ENCODE measurements at places on chromosomes 6 and 20.

DNA sequence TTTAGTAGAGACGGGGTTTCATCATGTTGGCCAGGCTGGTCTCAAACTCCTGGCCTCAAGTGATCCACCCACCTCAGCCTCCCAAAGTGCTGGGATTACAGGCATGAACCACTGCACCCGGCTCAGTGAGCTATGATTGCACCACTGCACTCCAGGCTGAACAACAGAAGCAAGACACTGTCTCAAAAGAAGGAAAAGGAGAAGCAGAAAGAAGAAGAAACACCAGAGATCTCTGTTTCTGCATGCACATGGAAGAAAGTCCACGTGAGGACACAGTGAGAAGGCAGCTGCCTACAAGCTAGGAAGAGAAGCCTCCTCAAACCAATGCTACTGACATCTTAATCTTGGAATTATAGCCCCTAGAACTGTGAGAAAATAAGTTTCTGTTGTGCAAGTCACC is 16.0 kb downstream of the ECT2L start:
- no peak for DNase-seq

GRCh38 chr6:43942011-43942442 is 172.0 kb downstream of the VEGFA start:
- no peak for DNase-seq

DNA sequence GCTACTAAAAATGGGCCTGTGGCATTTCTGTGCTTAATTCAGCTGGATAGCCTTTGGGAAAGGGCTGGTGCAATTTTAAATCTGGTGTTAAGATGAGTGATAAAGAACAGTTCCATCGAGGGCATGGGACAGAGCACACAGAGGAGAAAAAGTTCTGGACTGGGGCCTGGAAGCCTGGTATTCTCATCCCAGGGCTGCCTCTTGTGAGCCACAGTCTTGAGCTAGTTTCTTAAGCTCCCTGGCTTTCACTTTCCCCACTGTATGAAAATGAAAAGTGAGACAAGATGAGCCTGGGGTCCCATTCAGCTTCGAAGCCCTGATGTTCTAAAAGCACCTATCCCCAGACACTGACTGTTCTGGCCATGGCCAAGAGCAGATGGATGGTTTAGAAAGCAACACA is 14.3 kb upstream of the LAMA4 start:
- no peak for DNase-seq

DNA sequence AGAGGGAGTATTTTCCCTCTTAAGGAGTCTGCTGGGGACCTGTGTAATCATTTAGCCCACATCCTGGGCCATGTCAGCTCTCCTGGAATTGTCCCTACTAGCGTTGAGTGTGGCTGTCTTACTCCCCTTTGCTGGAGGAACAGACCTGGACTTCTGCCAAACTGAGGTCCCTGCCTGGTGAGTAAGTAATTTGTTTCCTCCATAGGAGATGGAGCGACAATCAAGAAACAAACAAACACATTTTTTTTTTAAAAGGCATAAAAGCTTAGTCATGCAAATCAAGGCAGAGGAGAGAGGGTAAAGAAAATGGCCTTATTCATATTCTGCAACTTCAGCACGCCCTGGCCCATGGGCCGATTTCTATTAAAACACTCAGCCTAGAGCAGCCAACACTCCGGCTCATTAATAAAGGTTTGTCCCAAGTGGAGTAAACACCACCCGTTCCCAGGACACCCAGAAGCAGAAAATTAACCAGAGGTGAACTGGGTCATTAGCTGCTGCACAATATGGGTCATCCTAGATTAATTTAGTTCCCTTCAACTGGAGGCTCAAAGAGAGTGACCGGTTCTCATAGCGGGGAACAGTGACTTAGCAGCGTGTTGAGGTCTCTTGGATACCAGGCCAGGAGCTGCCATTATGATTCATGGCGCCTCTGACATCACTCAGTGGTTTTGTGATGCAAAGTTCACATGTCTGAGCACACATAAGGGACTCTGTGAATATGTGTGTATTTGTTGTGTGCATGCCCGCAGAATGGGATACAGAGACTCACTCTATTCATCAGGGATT is 165.0 kb upstream of the SULF2 start:
- DNase-seq = no peak

- DNase-seq = no peak
Observed at GRCh38 chr20:63463400-63464288, 8.8 kb downstream of the KCNQ2 start.

- no peak for DNase-seq
Observed at GRCh38 chr6:17957904-17958620, 29.4 kb downstream of the KIF13A start.

DNA sequence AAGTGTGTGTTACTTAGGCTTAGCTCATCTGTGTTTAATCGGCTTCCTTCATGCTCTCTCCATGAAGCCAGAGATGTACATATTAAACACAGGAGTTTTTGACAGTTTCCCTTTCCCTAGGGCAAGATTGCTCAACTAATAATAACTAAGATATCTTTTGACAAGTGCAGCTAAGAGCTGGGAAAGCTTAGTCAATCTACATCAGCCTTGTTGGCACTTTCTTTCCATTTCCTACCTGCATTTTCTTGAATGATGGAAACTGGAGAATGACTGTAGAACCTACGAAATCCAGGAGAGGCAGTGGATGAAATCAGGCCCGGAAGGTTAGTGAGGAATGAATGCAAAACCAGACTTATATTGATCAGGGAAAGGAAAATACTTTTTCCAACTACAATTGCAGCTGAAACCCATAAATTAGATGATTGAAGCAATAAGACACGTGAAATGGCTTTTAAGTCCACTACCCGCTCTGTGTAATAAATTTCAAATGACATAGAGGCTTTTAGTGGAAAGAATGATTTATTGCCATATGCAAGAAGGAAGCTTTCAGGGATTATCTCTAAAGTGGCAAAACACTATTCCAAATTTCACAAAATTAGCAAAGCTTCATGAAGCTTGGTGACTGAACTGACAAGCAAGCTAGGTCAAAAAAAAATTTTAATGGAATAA is 237.2 kb upstream of the ID4 start:
- no peak for DNase-seq

DNA sequence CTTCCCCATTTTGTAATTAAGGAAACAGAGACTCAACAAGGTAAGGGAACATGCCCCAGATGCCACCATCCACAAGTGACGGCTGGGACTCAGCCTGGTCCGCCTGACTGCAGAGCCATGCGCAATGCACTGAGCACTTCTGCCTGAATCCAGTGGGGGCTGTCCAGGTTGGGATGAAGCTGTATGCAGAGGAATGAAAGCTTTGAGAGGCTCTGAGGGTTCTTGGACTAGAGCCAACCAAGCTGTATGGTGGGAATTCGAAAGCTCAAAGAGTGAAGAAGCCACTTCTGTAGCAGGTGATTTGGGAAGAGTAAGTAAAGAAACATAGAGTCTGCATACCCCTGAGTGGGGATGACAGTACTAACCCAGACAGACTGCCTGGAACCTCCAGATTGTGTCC is 127.6 kb upstream of the AKAP12 start:
- DNase-seq = no peak

DNA sequence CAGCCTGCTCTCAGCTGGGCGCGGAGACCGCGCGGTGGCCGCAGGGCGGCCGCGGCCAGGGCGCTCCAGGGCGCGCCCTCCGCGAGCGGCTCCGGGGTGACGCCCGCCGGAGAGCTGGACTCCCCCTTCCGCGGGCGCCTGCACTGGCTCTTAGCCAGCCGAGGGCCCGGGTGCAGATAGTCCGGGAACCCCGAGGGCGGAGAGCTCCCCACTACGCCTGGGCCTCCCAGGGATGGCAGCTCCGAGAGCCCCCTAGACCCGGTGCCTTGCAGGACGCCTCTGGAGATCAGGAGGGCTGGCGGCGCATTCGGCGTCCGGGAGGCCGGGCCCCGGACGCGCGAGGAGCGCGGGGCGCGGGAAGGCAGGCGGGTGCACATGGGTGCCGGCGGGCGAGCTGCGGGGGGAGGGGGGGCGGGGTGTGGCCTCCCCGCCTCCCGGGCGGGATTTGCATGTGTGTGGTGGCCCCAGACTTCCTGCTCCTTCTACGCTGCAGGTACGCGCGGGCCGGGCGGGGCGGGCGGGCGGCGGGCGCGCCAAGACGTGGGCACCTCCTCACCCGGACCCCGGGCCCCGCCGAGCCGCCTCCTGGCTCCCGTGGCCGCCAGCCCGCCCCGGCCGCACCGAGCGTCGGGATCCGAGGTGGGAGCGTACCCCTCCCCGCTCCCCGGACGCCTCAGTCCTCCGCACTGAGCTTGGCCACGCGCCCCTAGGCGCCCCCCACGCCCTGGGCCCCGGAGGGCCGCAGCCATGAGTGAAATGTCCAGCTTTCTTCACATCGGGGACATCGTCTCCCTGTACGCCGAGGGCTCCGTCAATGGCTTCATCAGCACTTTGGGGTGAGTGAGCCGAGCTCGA is at the start of gene ITPR3:
Gene ITPR3, plus strand, starts transcription at position 467 of the 855 bp plus-strand sequence. Its CDS starts 281 bp downstream, at position 748.
- DNase-seq = no peak

DNA sequence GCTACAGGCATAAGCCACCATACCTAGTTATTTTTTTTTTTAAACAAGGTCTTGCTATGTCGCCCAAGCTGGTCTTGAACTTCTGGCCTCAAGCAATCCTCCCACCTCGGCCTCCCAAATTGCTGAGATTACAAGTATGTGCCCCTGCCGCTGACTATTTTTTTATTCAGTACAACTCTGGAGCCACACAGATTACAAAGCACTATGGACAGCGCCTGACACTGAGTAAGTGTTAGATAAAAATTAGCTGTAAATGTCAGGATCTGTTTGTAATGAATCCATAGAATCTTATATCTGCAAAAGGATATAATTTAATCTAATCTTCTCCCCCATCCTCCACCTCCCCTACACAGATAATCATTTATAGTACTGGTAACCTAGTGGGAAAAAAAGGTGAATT is 15.3 kb upstream of the COL12A1 start:
- DNase-seq = no peak

- DNase-seq = no peak
Observed at GRCh38 chr6:17866876-17867444, 120.5 kb downstream of the KIF13A start.

DNA sequence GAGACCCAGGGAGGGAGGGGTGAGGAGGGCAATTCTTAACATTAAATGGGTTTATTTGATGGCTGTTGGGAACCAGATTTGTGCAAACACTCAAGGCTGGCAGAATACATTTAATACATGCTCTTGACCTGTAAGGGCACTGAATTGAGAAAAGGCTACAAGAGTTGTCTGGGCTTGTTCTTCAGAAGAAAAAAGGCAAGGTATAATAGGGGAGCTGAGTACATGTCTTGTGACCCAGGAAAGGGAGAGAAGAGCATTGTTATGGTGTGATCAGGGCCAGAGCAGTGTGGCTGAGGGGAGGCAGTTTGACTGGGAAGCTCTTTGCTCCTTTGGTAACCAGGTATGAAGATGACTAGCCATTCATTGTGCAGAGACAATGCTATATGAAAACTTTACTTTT is 18.9 kb downstream of the KLHL31 start:
- no peak for DNase-seq

DNA sequence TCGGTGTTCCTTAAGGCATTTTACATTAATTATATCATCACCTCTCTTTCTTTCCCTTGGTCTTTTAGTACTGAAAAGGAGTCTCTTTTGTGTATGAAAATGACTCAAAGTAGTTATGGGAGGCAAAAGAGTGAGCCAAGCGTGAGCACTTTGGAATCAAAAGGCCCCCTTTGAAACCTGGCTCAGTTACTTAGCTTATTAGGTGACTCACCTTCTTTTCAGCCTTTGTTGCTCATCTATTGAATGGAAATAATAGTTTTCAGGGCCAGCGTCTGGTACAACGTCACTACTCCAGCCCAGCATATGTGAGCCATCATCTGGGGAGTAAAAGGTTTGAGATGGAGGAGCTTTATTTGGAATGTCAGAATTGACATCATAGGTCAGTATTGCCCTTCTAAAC is 147.4 kb upstream of the SCGN start:
- DNase-seq = peak; percentile 77

- peak; percentile 78 for DNase-seq
Observed at GRCh38 chr6:131765081-131765803, 42.6 kb upstream of the ENPP1 start.

DNA sequence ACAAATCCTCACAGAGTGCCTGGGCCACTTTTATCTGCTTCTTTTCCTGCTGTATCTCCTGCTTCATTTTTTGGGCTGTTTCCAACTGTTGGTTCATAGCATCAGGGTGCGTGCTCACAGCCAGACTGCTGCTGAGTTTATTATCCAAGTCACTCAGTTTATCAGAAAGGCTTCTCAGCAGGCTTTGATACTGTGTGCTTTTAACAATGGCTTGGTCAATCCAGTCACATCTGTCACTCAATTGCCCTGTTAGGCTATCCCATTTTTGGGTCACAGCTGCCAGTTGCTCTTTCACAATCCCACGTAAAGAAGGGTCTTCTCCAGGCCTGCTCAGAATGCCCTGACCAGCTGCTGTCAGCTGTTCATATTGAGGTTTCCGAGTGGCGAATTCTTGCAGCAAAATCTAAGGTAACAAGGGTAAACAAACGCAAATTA is 87.2 kb downstream of the DST start:
- no peak for DNase-seq

GRCh38 chr6:128519931-128520435 is 416 bp downstream of the PTPRK start:
- DNase-seq = no peak

DNA sequence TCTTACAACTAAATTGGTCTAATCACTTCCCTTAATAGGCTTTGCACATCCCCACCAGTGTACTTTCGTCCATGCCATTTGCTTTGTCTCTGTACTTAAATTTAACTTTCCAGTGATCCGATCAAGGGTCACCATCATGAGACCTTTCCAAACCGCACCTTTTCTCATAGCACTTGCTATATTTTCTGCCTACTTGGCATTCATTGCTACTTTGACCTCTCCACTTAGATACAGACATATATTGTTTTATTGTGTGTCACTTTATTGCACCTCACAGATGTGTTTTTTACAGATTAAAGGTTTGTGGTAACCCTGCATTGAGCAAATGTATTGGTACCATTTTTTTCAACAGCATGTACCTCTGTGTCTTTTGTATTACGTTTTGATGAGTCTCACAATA is 14.8 kb downstream of the SUMO4 start:
- DNase-seq = no peak

DNA sequence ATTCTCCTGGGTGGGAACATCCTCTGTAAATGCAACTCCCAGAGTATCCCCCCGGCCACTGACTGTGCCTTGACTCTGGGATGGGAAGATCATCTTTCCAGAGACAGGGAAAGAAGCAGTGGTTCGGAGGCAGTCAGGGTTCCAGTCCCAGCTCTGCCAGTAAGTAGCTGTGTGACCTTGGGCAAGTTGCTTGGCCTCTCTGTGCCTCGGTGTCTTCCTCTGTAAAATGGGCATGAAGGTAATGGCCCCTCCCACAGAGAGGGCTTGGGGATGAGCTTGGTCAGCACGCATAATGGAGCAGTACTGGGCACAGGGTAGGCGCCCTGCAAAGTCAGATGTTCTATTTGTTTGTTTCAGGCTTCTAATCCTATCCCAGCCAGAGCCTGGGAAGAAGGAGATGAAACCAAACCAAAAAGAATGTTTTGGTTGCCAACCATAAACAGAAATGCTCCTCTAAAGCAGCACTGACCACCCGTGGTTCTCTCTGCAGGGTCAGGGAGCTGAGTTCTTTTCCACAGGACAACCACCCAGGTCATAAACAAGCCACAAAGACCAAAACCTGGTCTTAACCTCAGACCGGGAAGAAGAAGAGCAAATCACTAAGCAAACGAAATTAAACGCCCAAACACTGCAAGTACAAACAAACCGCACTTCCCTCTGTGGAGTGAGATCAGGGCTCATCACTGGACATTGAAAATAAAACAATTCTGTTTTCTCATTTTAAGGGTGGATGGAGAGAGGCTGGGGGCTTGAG is 381.0 kb upstream of the SULF2 start:
- no peak for DNase-seq

- DNase-seq = no peak
Observed at GRCh38 chr6:90162648-90163387, 133.8 kb downstream of the BACH2 start.

All from astrocyte of the cerebellum (primary cell).